MG63 (cell line): ENCODE measurements at places on chromosomes 5 and 9. TPM values are rescaled to one million over a fixed set of nuclear protein-coding genes. Genes with fewer than 3 reads are reported as not detected.
A peak's percentile ranks its signal among the peaks of the same experiment; 100 is the strongest.

- peak; percentile 41 for DNase-seq
Measured at GRCh38 chr5:77292026-77292757, 81.7 kb downstream of the PDE8B start.

DNA sequence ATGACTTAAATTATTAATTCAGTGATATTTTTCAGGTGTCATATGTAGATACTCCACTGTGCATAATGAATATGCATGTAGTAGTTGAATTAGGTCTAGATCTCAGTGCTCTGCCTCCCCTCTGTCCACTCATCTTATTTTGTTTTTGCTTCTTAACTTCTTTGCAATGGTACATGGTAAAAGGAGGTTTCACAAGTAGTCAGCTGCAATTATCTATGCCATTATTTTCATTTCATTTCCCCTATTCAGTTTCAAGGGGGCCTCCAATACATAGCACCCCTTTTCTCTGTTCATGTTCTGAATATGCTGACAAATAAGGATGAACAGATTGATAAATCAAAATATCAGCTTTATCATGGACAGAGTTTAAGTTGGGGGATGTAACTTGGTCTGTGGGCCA lies 511.6 kb upstream of the ZNF608 start:
- no peak for DNase-seq

DNA sequence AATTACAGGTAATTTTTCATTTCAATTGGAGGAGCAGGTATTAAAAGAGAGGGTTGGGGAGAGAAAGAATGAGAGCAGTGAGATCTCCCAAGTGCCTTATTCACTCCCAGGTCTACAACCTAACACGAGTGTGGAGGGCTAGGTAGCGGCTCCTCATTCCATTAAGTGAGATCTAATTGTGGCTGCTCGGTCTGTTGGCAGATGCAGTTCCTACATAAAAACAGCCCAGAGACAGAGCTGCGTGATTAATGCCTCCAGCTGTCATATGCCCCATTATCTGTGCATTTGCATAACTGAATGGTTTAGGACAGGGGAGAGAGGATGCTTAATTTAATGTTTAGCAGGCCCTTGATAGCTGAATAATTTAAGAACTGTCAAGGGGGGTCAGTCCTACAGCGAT lies 100.5 kb downstream of the PSAT1 start:
- no peak for DNase-seq

- peak; percentile 9 for DNase-seq
Measured at GRCh38 chr5:96509721-96510350, 76.8 kb upstream of the PCSK1 start.

DNA sequence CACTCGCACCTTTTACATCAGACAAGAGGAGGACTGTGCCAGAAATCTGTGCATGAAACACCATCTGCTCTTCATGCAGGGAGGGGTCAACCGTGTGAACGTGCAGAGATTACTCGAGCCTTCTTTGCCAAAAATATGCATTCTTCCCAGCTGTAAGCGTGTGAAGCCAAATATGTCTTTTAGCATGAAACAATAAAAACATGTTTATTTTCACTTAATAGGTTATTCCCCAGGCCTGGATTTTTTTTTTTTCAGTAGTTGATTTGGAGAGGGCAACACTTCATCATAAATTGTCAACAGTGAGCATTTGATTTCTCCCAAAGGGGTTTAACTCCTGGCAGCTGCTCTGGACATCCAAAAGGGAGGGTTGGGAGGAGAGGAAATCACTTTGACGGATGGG lies 23.8 kb downstream of the PLAC8L1 start:
- no peak for DNase-seq

GRCh38 chr5:160837211-160837610 lies 14.8 kb downstream of the ATP10B start:
- no peak for DNase-seq

GRCh38 chr5:73808911-73809310 lies 182.9 kb downstream of the ARHGEF28 start:
- DNase-seq = no peak

DNA sequence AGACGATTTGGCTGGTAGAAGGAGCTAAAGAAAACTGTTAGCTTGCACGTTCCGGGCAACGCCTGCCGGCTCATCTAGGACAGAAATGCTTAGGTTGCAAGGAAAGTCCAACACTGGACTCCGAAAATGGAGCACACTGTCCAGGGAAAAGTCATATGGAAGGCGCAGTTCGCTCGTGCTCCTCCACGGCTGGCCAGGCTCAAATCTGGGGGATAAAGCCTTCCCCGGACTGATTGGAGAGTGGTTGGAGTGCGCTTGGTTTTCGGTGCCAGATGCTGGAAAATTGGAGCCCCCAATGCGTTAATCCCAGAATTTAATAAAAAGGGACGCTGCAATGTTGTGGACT lies 955 bp downstream of the CDH6 start:
- DNase-seq = no peak

DNA sequence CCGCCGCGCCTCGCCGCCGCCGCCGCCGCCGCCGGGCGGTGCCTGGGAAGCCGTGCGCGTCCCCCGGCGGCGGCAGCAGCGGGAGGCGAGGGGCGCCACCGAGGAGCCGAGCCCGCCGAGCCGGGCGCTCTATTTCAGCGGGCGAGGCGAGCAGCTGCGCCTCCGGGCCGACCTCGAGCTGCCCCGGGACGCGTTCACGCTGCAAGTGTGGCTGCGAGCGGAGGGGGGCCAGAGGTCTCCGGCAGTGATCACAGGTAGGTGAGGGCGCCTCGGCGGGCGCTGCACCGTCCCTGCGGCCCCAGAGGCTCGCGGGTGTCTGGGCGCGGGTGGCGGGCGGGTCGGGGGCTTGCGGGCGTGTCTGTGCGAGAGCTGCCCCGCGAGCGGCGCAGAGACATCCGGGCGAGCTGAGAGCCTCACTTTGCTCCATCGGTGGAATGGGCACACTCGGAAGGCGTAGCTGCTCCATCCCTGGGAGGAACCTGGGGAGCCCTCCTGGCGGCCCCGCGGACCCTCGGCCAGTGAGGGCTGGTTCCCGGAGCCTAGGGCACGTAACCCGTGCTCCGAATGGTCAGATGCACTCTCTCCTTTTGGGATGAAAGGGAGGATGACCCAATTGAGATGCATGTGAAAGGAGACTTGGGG lies 864 bp downstream of the PAPPA start:
- DNase-seq = peak; percentile 31

DNA sequence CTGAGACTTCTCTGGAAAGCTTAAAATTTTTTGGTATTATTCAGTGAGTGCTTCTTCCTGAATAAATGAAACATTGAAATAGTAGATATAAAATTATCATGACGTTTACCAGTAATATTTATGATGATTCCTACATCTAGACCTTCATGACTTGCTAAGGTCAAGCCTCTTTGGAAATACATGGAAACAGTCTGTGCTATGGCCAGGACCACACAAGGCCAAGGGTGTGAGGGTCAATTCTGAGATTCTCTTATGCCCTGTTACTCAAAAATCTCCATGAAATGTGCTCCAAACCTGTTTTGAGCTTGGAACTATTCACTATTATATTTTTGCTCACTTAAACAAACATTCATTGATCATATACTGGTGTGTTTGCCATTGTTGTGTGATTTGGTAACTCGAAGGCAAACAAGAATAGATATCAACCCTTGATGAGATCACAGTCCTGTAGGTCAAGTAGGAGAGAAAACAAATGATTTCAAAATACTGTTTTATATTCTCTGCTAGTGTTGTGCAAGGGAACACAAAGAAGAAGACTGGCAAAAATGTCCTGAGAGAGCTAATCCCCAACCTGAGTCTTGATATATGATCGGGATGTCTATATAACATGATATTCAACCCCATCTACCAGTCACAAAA lies 1254.9 kb upstream of the DMAC1 start:
- DNase-seq = no peak

DNA sequence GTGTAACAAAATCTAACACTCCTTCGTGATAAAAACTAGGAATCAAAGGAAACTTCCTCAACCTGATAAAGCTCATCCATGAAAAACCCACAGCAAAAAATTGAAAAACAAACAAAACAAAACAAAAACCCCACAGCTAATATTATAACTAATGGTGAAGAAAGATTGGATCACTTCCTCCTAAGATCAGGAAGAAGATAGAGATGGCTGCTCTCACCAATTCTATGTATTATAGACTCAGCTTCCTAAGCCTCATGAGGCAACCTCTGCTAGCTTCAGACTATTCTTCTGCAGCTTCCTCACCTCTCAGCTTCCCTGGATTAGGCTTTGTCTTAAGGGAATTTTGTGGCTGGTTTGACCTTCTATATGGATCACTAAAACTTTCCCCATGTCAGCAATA lies 40.1 kb downstream of the PHAX start:
- no peak for DNase-seq

DNA sequence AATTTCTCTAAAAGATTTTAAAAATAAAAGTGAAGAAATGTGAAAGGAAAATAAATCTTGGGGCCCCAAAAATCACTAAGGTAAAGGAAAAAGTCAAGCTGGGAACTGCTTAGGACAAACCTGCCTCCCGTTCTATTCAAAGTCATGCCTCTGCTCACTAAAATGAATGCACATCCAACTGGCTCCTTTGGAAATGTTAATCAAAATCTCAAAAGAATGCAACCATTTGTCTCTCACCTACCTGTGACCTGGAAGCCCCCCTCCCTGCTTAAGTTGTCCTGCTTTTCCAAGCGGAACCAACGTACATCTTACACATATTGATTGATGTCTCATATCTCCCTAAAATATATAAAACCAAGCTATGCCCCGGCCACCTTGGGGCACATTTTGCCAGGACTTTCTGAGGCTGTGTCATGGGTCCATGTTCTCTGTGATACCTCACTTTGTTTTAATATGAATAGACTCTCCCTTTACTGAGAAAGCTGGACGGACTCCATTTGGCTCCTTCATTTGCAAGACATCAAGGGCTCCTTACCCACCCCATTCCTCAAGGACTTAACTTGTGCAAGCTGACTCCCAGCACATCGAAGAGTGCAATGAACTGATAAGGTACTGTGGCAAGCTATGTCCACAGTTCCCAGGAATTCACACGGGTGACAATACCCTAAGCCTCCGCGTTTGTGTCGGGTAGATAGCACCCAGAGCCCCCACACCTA lies 164.3 kb downstream of the SMC2 start:
- DNase-seq = no peak

GRCh38 chr5:95086927-95087815 lies 197.7 kb downstream of the MCTP1 start:
- DNase-seq = no peak

GRCh38 chr9:9949978-9950377 lies 662.8 kb downstream of the PTPRD start:
- DNase-seq = no peak

- DNase-seq = peak; percentile 31
Measured at GRCh38 chr5:43191740-43192557, at the start of gene NIM1K. Gene NIM1K, plus strand, starts transcription at chr5:43192225. Its CDS starts 53,551 bp downstream, at chr5:43245776.

DNA sequence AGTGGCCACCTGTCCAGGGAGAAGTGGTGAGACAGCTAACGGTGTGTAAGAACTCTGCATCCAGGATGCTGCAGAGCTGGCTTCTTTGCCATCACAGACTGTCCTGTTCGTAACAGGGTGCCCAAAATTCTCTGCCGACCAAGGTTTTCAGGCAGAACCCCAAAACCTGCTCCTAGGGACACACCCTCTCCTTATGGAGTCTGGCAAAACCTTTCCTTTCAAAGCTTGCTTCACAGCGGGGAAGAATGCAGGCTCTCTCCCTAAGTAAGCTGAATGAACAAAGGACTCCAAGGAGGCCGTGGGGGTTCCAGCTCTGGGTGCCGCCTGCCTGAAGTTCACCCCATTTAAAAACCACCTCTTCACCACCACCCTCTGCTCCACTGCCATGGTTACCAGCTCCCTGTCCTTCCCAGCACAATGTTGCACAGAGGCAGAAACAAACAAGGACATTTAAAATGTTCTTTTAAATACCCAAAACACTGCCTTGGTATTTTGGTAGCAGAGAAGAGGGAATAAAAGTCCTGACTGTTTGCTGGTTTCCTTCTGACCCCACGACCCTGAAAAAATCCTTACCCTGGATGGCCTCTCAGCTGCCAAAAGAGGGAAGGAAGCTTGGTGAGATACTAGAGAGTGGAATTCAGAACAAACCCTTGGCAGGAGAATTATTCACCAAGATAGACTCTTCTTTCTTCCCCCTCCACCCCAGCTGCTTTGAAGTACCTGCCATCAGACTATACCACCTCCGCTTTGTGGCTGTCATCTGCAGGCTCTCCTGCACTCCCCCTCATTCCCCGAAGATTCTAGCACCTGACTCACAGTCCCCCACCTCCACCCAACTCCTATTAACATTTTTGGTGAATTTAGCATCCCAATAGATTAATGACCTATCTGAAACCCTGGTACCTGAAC lies 7.1 kb upstream of the KLF9 start:
- DNase-seq = no peak

GRCh38 chr5:42274913-42275312 lies 148.3 kb upstream of the GHR start:
- peak; percentile 7 for DNase-seq

DNA sequence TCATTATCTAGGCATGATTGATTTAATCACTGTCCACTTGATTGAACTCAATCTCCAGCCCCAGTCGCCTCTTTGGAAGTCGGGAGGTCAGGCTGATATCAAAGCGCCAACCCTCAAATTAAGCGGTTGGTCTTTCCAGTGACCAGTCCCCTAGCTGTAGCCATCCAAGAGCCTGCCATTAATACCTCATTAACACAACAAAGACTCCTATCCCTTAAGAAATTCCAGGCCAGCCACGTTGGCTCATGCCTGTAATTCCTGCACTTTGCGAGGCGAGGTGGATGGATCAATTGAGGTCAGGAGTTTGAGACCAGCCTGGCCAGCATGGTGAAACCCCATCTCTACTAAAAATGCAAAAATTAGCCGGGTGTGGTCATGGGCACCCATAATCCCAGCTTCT lies 27.4 kb upstream of the GCNT1 start:
- DNase-seq = no peak

DNA sequence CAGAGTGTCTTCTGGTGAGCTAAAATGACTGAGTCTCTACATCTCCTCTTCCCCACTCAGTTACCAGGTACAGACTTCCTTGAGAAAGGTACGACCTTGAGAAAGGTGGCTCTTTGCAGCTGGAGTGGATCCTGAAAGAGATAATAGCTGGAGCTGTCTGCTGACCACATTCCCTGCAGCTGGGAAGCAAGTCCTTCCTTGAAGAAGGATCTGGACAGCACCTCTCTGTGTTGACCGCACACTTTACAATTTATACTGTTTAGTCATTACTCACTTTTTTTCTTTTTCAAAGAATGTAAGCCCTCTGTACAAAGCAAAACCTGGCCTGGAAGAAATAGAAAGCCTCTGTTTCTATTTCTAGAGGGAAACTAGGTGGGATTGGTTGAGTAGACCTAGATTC lies 148.8 kb downstream of the MACIR start:
- DNase-seq = no peak

- peak; percentile 63 for DNase-seq
Measured at GRCh38 chr5:178273665-178274541, 41.3 kb upstream of the PHYKPL start.

GRCh38 chr5:143041461-143041860 lies 271.3 kb downstream of the ARHGAP26 start:
- DNase-seq = no peak

DNA sequence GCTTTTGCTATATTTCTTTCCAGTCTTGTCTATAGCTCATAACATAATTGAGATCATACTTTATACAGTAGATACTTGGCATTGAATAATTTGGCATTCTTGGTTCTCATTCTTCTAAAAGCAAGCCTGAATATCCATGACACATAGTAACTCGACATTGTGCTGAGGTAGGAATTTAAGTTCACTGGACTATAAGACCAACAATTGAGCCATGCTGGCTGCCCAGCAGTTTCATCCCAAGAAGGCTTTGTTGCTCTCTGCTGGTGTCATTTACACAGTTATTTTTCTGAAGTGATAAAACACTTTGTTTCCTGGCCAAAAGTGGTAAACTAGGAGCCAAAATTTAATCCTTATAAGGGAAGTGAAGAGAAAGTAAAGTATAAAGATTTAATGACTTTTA lies 192.0 kb downstream of the ADAMTSL1 start:
- peak; percentile 51 for DNase-seq

The TSSK1B gene
- total RNA-seq = not detected in 2 replicates

The PHYHD1 gene
- total RNA-seq = not detected in 2 replicates

The BOD1 gene
- total RNA-seq = 158 and 173 TPM in 2 replicates

The MEF2C gene
- 9.5 and 16.0 TPM in 2 replicates for total RNA-seq

The CCDC152 gene
- total RNA-seq = 2.5 and 3.4 TPM in 2 replicates
